ENCODE measurements at places on chromosomes 13 and 19.

- no peak for DNase-seq
Observed at GRCh38 chr13:113655346-113656002, 2.5 kb downstream of the ATP4B start.

GRCh38 chr19:531009-531752 is 379 bp upstream of the CDC34 start:
- peak; percentile 94 for DNase-seq

DNA sequence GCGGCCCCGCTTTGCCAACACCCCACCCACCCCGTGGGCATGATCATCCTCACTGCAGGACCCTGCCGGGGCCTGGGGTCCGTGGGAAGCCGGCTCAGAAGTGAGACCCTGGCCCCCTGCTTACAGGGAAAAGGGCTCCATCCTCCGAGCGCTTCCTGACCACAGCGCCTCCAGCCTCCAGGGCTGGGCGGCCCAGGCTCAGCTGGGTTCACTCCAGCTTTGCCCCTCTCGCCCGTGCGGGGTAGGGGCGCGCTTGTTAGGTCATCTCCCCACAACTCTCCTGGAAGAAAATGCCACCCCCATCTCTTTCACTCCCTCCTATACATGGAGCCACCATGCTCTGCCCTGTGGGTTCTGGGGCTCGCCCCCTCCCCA is 6.6 kb upstream of the C1QTNF9B start:
- no peak for DNase-seq

GRCh38 chr13:105599477-105600037 is 935.9 kb downstream of the EFNB2 start:
- no peak for DNase-seq

GRCh38 chr13:111429064-111429558 is 108.7 kb downstream of the TEX29 start:
- peak; percentile 48 for DNase-seq

DNA sequence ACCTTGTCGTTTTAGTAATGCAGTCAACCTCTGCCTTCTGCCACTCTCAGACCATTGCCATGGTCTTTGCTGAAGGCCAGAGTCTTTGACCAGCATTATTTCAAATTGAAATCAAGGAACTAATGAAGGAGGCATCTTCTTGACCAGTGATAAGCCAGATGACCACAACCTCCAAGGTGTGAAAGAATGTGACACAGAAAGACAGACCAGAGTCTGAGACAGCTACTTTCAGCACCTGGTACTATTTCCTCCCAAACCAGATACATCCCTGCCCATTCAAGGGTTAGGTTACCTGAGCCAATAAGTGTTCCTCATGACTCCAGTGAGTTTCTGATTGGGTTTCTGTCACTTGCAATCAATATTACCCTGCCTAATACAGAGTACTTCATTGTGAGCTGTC is 20.3 kb upstream of the RNASEH2B start:
- DNase-seq: no peak

GRCh38 chr19:44602081-44602480 is 11.3 kb upstream of the IGSF23 start:
- DNase-seq: no peak

DNA sequence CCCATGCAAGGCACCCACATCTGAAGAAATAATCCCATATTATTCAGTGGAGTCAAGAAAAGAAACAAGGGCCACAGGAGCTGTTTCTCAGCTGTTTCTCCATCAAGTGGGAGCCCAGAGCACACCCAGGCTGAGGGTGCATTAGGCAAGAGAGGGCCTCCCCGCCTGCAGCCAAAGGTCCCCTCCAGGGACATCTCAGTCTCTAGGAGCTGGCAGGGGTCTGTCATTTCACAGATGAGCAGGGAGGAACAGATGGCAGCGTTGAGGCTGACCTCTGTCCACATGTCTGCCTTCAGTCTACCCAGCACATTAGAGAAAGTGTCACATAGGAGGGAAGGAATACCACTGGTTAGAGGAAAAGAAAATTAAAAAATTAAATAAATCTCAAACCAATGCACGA is 157.7 kb downstream of the ZNF536 start:
- DNase-seq: no peak

DNA sequence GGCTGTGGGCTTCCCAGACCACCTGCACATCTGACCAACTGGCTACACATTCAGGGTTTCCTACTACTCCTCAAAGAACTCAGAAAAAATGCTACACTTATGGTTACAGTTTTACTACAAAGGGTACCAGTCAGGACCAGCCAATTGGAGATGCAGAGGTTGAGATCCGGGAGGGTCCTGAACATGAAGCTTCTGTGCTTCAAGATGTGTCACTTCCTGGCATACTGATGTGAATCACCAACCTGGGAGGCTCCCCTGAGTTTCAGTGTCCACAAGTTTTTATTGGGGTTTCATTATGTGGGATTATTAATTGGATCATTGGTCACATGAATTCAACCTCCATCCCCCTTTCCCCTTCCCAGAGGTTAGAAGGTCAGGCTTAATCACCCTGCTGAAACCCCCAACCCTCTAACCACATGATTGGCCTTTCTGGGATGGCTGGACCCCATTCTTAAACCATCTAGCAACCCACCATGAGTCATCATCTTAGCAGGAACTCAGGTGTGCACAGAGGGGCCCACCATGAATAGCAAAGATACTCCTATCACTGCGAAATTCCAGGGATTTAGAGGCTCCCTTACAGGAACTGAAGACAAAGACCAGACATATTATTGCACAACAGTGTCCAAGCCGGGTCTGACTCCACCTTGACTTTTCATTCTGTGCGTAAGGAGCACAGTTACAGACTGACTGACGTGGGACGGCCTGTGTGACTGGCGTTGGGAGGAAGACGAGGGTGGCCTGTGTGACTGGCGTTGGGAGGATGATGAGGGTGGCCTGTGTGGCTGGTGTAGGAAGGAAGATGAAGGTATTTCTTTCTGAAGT is 90.7 kb downstream of the ATP8A2 start:
- no peak for DNase-seq

- no peak for DNase-seq
Observed at GRCh38 chr19:41156207-41156606, 36.8 kb upstream of the CYP2S1 start.

DNA sequence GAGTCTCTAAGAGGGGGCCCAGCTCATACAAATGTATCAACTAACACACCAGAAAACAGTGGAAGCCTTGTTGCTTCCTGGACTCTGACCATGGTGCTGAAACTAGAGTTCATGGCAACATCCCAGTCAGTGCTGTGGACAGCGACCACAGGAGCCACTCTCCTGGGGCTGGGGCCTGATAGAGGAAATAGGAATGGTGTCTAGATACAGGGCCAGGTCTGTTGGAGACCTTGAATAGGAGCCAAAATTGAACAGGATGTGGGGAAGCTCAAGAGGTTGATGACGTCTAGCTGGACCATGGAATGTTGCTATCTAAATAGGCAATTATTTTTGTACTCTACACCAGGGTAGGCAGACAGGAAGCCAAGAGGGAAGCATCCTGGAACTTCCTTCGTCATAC is 21.7 kb downstream of the LILRB4 start:
- DNase-seq: no peak

GRCh38 chr19:4098493-4098892 is 25.4 kb downstream of the MAP2K2 start:
- no peak for DNase-seq

GRCh38 chr13:28012896-28013295 is 24.4 kb upstream of the URAD start:
- no peak for DNase-seq

GRCh38 chr19:3700242-3701032 is at the start of gene PIP5K1C:
Gene PIP5K1C (minus strand): TSS chr19:3700468. CDS start chr19:3700390, 78 bp downstream.
- DNase-seq: peak; percentile 94

DNA sequence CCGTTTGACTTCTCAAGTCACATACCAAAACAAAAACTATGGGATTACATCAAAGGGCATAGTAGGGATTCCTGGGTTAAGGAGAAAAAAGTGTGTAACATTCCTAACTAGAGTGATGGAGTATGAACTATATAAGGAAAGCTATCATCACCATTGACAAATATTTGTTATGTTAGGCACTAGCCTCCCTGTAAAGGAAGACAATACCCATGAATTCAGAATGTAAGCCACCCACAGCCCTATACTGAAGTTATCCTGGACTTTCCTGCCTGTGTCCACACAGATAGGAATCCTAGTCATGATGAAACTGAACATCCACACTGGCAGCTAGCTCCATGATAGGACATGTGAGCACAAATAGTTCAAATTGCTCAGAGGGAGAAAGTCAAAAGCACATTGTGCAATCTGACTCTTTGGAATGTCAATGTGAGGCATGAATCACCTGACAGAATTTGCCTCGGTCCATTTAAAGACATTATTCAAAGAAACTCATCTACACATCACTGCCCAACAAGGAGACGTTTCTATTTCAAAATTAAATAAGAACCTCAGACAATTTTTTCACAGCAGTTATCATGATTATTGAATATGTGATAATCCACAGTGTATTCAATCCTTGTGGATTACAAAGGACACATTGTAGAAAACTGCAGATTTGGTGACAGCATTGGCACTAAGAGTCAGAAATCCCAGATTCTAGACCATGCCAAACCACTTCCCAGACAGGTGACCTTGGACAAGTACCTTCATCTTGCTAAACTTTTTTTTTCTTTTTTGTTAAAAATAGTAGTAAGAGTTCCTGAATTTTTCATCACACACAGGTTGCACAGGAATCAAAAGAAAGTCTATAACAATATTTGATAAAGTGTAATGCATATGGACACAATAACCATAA is 529.3 kb downstream of the IRS2 start:
- DNase-seq: no peak

- DNase-seq: no peak
Observed at GRCh38 chr13:32453981-32454380, 26.1 kb upstream of the N4BP2L1 start.

DNA sequence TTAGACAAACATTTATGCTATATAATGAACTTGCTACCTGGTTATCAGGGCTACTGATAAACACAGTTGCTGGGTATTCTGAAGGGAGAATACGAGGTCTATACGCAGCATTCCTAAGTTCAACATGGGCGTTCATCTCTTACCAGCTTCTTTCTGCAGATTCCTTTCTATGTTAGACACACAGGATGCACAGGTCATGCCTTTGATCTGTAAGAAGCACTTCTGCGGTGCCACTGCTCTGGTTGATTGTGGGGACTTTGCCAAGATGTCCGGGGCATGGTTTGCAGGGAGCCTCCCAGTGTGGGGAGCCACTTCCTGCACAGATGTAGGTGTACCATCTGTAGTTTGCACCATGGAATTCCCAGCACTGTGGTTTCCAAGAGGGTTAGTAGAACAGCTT is 40.9 kb downstream of the ATP7B start:
- DNase-seq: no peak

DNA sequence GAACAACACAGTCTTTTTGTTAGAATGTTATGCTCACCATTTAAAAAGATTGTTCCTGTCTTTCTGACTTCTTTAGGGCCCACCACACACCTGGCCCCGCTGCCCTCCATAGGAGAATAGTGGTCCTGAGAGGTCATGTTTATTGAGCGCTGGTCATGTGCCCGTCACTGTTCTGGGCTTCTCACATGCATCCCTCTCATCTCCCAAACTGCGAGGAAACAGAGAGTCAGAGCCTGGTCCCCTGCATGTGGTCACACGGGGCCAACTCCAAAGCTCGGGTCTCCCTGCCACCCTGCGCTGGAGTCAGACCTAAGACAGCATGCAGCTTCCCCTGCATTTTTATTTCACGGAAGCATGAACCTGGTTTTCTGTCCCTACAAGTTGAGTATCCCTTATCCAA is 70.4 kb upstream of the GPR183 start:
- no peak for DNase-seq

- no peak for DNase-seq
Observed at GRCh38 chr13:43773602-43774001, 13.2 kb downstream of the ENOX1 start.

DNA sequence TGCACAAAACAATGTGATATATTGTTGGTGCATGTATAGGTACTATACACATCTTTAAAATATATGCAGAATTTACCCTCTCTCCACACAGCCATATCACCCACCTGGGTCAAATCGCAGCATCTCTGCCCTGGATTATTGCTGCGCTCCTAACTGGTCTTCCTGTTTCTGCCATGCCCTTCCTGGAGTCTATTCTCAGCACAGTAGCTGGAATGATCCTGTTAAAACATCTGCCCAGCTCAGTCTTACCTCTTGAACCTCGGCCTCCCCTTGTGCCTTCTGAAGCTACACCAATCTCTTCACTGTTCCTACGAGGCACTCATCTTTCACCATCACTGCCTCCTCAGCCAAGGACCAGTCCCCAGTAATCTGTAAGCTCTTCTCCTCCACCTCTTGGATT is 25.5 kb upstream of the TNFRSF19 start:
- DNase-seq: no peak

- DNase-seq: no peak
Observed at GRCh38 chr19:37361994-37362393, 8.9 kb upstream of the ZNF527 start.

DNA sequence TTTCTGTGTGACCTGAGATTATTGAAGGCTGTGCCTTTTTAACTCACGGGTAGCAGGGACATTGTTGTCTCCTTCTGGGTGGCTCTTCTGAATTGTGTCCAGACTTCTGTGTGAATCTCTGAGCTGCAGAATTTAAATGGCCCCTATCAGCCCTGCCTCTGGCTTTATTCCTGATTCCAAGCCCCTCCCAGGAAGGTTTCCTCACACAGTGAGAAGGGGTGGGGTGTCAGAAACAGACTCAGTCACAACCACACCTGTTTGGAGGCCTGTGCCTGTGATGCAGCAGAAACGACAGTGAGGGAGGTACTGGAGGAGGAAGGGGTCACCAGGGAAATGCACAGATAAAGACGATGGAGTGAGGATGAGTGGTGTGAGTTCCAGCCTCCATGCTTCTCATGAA is at the start of gene CLC:
CLC (minus strand) TSS at position 139 of the 400 bp plus-strand sequence; CDS start at position 62, 77 bp downstream.
- DNase-seq: no peak

DNA sequence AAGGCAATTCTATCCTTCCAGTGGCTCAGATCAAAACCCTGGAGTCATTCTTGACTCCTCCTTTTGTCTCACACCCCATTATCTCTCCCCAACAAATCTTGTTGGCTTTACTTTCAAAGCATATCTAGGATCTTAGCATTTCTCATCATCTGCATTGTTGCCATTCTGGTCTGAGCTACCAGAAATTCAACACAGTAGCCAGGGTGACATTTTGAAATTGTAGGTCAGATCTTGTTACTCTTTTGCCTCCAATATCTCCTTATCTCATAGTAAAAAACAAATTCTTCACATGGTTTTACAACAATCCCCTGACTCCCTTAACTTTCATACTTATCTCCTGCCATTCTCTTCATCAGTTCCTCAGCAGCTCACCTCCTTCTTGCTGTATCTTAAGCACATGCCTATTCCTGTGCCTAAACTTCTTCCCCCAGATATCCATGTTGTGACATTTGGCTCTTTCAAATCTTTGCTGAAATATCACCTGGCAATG is 115.8 kb downstream of the KLF5 start:
- no peak for DNase-seq

GRCh38 chr19:4052114-4052992 is 14.3 kb downstream of the ZBTB7A start:
- no peak for DNase-seq

GRCh38 chr13:111344471-111345191 is 24.2 kb downstream of the TEX29 start:
- no peak for DNase-seq

DNA sequence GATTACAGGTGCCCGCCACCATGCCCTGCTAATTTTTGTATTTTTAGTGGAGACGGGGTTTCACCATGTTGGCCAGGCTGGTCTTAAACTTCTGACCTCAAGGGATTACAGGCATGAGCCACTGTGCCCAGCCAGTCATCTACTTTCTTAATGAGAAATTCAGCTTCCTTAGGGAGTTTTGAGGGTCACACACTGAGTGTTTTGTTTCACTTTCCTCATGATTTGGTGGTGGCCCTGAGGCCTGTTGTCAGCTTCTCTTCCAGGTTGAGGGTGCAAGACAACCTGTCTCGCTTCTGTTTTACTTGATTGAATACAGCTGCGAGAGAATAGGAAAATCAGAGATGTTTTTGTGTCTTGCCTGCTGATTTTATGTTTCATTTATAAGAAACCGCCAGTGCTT is 9.9 kb downstream of the FRY start:
- DNase-seq: no peak
